T-cell (primary cell): ENCODE measurements at places on chromosomes 1 and 21.

DNA sequence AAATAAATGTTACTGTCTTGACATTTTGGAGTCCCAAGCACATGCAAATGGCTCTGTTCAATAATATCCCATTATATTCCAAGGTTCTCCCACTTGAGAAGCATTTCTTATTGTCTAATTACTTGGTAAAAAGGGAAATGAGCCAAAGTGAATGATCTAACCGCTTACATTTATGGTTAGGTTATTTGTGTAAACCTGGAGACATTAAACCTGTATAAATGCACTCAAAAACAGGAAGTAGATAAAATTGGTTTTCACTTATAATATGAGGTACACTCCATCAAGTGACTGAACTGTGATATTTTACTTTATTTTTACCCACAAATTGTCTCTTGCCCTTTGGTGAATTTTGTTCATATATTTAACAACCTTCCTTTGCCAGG, 26.8 kb downstream of the KIF1B start:
- DNase-seq: no peak

- no peak for DNase-seq
Measured at GRCh38 chr1:242674951-242675645, 150.6 kb upstream of the PLD5 start.

DNA sequence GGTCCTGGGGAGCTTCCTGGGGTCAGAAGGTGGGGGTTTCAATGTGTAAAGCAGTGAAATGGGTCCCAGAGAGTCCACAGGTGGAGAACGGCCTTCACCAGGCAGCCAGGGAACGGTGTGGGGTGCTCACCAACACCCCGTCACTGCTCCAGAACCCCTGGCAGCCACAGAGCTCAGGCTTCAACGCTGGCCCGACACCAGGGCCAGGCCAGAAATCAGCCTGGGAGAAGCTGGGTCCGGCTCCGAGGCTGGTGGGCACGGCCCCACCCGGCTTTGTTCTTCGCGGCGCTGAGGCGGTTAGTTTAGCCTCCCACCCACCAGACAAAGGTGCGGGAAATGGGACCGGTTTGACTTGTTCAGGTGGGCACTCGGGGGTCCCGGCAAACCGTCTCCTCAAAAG, 24.8 kb upstream of the C1orf159 start:
- no peak for DNase-seq

GRCh38 chr1:79388694-79389361, 382.3 kb upstream of the ADGRL4 start:
- no peak for DNase-seq

- DNase-seq: no peak
Measured at GRCh38 chr1:94334764-94335163, 83.4 kb upstream of the ABCD3 start.

- no peak for DNase-seq
Measured at GRCh38 chr1:228206582-228207351, 1.1 kb upstream of the OBSCN start.

DNA sequence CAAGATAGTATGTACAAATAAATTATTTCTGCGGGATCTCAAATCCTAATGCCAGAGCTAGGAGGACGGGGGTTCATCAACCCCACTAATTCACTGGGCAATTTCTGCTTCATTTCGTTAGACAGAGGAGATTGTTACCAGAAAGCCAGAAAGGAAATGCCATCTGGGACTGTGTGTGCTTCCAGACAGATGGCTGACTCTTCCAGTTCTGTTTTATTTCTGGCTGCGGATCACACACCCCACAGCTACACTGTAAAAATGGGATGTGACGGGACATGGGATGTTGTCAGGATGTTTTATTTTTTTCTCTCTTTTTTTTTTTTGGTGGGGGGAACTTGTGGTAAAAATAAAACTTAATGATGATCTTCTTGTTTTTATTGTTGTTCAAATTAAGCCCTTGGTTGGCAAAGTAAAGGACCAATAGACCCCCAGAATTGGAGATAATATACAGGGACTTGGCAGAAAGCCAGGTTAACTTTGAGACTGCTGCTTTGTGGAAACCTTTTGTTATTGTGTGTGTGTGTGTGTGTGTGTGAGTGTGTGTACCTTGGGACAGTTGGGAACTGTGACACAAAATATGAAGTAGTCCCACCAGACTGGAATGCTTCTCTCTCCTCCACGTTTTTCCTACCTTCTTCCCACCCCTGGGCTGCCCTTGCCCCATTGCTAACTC, 114.5 kb downstream of the NUF2 start:
- no peak for DNase-seq

DNA sequence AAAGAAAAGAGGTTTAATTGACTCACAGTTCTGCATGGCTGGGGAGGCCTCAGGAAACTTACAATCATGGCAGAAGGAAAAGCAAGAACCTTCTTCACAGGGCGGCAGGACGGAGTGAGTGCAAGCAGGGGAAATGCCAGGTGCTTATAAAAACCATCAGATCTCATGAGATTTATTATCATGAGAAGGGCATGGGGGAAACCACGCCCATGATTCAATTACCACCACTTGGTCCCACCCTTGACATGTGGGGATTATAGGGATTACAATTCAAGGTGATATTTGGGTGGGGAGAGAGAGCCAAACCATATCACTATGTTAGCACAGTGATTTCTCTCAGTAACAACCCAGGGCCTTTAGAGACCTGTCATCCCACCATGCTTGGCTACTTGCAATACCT, 39.9 kb downstream of the LRRN2 start:
- DNase-seq: no peak
